ENCODE measurements at places on chromosomes 11 and 22. TPM values are rescaled to one million over a fixed set of nuclear protein-coding genes. Genes with fewer than 3 reads are reported as not detected.

MAP6 gene
- not detected for total RNA-seq

SLC22A8 gene
- not detected for total RNA-seq

TENM4 gene
- 0.63 TPM for total RNA-seq

SCUBE2 gene
- not detected for total RNA-seq

CEP126 gene
- total RNA-seq = 0.63 TPM

GLB1L2 gene
- total RNA-seq = 0.42 TPM

Measured in mononuclear cell (primary cell).